ENCODE measurements at places on chromosomes 6 and 20.

DNA sequence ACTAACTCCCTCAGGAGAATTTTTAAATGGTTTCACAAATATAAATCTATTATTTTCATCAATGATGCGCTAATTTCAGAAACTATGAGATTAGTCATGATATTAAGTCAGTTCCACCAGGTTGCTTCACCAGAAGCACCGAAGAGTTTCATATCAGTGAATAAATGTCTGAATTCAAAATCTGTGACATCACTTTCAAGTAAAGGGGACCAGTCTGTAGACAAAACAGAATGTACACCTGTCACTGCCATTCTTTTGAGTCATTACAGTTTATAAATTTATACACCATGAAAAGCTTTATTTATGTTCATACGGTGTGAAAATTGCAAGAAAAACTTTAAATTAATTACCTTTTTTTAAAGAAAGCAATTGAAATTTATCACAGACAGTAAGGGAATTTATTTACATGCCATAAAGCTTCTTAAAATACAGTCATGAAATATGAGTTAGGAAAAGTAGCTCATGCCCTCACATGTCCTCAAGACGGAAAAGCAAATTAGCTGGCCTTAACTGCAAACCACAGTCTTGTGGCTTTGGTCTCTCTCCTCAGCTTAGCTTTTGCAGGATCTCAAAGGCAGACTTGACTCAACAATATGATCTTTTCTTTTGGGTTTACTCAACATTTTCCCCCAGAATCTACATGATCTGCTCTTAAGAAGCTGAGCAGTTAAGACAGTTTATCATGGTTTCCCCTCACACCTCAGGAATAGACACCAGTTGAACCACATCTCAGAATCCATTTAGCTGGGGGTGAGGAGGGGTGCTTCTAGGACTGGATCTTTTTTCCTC lies 177.7 kb upstream of the MCHR2 start:
- no peak for DNase-seq

- DNase-seq: no peak
These were observed 35.2 kb upstream of the STMND1 start for GRCh38 chr6:17066610-17067009.

- no peak for DNase-seq
These were observed 134.9 kb downstream of the TMEM200A start for GRCh38 chr6:130500693-130501092.

- no peak for DNase-seq
These were observed 1.2 kb upstream of the ZSCAN31 start for GRCh38 chr6:28337121-28337520.

GRCh38 chr6:166861961-166862286 lies 94.4 kb downstream of the RNASET2 start:
- DNase-seq: no peak

GRCh38 chr6:149212892-149213801 lies 104.4 kb upstream of the TAB2 start:
- DNase-seq: no peak

- no peak for DNase-seq
These were observed 81.1 kb upstream of the AGPAT4 start for GRCh38 chr6:161354956-161355355.

DNA sequence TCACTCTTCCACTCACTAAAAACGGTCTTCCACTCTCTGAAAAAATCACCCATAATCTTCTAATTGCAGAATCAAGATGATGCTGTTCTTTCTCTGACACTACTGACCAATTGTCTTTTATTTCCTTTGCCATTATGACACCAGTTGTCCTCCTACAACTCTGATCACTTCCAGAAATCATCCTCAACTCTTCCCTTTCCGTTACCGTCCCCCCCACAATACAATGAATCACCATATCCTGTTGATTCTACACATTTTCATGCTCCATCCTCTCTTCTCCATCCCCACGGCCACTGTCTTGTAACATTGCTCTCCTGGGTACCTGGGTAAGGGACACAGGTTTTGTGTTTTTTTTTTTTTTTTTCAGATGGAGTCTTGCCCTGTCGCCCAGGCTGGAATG lies 2.5 kb upstream of the PPP2R5D start:
- DNase-seq: no peak

- peak; percentile 65 for DNase-seq
These were observed 143.8 kb downstream of the LPA start for GRCh38 chr6:160520043-160520904.

DNA sequence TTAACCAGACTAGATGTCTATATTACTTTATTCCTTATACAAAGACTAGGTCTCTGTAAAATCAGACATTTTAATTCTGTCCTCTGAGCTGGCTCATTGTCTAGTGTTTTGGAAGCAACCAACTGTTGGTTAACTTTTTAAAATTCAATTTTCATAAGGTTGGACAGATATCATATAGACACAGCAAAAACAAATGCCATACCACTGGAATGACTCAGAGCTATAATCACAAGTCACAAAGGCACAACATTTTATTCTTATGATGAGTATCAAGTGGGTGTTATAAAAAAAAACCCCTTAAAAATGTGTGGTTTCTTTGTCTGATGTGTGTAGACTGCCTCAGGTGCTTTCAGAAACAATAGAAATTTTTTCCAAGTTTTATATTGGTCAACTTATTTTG lies 296.2 kb upstream of the MARCKS start:
- DNase-seq: no peak

DNA sequence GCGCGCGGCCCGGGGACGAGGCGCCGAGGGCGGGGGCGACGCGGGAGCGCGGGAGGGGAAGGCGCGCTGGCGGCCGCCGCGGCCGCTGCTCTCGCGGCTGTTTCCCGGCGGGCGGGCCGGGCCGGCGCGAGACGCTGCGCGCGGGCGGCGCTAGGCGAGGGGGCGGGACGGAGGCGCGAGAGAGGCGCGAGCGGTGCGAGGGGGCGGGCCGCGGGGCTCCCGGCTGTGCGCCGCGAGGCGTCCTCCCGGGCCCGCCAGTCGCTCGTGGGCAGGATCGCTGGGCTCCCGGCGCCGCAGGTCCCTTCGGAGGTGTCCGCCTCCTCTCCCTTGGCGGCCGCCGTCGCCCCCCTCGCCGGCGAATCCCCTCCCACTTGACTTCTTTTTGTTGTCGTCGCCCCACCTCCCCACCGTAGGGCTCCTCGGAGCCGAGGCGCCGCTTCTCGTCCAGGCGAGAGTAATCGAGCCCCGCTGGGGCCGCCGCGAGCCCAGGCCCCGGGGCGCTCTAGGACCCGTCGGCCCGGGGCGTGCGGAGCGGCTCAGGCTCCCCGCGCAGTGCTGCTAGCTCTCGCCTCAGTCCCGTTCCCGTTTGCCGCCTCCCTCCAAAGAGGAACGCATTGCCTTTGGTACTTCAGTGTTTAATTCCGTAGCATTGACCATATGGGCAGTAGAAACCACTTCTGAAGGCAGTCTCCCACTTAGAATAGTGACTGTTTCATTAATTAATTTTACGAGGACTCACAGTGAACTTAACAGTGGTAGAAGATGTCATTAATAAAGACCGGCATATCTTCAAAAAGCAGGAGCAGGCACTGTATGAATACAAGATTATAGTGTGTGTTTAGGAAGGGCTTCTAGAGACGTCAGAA lies at the start of gene RANBP9:
TSS of gene RANBP9 (minus strand) at position 103 of the 866 bp plus-strand sequence. CDS start 330 bp downstream, outside the sequence.
- DNase-seq: peak; percentile 89

GRCh38 chr6:129748212-129748900 lies 38.4 kb upstream of the ARHGAP18 start:
- peak; percentile 46 for DNase-seq

- DNase-seq: no peak
These were observed 1654.1 kb downstream of the GRIK2 start for GRCh38 chr6:103047567-103047966.

GRCh38 chr6:134622382-134623173 lies 304.7 kb upstream of the SGK1 start:
- no peak for DNase-seq

GRCh38 chr20:53180928-53181362 lies 208.8 kb downstream of the TSHZ2 start:
- no peak for DNase-seq

DNA sequence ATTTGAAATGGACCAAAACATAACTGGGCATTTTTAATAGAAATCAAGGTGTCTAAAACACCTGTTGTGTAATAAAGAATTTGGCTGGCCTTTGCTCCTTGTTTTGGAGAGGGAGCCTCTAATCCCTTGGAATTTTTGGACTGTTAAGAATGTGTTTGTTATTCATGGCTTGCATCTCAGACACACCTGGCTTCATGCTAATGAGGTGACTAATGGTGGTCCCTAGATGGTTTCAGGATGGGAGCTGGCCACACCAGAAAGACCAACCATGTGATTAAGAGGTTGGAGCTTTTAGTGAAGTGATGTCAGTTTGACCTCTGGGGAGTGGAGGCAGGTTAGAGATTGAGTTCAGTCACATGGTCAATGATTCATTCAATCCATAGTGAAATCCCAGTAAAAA lies 328.4 kb downstream of the DHX35 start:
- no peak for DNase-seq

GRCh38 chr6:79028641-79029314 lies 49.3 kb downstream of the PHIP start:
- no peak for DNase-seq

GRCh38 chr6:170152989-170153388 lies 137.9 kb downstream of the DLL1 start:
- no peak for DNase-seq

GRCh38 chr6:52299653-52300052 lies 15.1 kb upstream of the MCM3 start:
- no peak for DNase-seq

- peak; percentile 77 for DNase-seq
These were observed 62.5 kb upstream of the PTGIS start for GRCh38 chr20:49630396-49630951.

GRCh38 chr6:56244528-56245253 lies 2.7 kb downstream of the COL21A1 start:
- no peak for DNase-seq

DNA sequence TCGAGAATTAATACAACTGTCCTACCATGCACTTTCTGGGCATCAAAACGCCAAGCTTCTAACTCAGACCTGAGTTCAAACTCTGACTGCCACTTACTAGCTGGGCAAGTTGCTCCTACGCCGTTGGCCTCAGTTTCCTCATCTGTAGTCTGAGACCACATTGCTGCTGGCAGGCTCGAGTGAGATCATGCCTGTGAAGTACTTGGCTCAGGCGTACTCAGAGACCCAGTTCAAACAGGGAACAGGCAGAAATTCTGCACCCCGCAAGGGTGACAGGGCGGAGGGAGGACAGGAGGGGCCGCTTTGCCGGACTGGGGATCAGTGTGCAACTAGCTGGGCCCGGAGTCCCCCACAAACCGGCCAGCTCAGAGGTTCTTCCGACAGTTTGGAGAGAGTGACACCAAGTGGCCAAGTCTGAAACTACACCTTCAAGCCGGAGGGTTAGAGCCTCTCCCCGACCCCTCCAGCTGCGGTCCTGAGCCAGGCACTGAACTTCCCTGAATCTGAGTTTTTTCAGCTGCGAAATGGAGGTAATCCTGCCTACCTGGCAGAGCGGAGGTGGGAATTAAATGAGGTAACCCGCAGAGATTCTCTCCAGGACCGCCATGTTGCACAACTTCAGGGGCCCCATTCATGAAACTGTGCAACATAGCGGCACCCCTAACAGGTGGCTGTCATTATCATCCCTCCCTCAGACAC lies 46.0 kb upstream of the PTPN1 start:
- DNase-seq: peak; percentile 64

GRCh38 chr6:81761197-81761596 lies 8.7 kb upstream of the TENT5A start:
- no peak for DNase-seq

DNA sequence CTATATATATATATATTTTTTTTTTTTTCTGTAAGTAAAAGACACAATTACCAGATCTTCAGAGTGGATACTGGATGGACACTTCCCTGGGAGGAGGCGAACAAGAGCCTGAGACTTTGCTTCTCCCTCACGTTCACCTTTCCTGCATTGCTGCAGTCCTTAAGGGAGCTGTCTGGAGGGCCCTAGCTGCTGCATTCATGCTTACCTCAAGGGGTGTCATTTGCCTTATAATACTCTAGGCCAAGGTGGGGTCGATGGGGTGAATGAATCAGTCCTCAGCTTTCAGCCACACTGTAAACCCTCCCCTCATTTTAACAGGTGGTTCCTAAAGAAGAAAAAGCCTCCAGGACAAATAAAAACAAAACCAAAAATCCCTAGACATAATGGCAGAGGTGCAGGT lies 34.8 kb upstream of the CD83 start:
- DNase-seq: no peak

DNA sequence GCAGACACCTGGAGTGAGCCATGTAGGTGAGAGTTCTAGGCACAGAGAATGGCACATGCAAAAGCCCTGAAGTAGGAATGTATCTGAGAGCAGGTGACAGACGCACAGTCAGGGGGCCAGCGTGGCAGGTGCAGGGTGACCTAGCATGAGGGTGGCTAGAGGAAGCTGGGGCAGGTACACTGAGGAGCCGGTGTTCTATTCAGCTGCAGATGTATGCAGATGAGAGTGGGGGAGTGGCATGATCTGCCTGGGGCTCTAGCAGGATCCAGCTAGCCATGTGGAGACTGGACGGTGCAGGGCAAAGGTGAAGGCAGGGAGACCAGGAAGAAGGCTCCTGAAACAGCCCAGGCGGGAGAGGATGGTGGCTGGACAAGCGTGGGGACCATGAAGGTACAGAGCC lies 10.7 kb downstream of the PEDS1 start:
- DNase-seq: no peak

GRCh38 chr20:58555078-58555765 lies 40.0 kb upstream of the APCDD1L start:
- no peak for DNase-seq

- no peak for DNase-seq
These were observed 277.0 kb downstream of the FOXA2 start for GRCh38 chr20:22307409-22307808.

DNA sequence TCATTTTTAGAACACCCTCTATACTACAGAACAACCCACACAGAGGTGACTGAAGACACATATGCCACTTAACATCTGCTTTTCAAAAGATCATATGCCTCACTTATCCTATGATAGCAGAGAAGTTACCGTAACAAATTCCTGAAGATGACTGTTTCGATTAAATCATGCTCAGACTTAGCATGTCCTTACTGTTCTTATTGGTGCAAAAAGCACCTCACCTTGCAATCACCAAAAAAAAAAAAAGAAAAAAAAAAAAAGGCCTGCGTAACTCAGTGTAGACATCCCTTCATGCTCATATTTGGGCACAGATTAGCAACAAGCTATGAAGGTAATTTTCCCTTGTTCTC lies 17.7 kb upstream of the DST start:
- DNase-seq: no peak

- no peak for DNase-seq
These were observed 5.7 kb downstream of the SESN1 start for GRCh38 chr6:109088995-109089394.

GRCh38 chr6:64482631-64483030 lies 847.0 kb downstream of the PHF3 start:
- DNase-seq: no peak

DNA sequence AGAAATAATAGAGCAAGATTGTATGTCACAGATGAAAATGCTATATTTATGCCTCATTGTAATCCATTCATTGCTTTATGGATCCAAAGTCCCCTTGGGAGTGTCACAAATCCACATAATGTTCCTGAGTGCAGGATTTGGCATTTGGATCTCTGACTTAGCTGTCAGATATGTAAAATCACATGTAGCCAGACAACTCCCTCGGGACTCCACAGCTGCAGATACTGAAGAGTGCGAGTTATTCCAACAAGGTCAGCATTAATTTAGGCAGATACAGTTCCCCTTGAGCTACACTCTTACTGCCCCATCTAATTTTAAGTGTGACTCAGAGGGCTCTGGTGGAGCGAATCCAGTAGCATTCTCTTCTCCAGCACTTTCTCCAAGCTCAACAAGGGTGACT lies 433.2 kb downstream of the CD83 start:
- peak; percentile 18 for DNase-seq

All from germinal center (tissue), 1 donor.